ENCODE measurements at places on chromosomes 13 and 19.

DNA sequence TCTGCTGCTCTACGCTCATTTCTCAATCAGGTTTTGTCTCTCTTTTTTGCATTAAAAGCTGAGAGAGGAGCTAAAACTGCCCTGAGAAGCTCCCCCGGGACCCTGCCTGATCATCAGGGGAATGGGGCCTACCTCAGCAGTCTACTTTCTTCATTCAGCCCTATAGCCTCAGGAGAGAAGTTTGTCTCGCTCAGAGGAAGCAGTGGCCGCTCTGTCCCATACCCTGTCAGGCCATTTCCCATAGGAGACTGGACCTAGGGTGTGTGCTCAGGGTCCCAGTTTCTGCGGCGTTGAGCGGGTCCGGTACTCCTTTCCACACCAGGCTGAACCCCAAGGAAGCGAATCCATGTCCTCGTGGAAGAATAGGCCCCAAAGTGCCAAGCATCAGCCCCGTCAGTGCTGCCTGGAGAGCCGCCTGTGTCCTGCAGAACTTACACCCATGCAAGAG, 21.7 kb downstream of the UBE2L5 start:
- DNase-seq: no peak

DNA sequence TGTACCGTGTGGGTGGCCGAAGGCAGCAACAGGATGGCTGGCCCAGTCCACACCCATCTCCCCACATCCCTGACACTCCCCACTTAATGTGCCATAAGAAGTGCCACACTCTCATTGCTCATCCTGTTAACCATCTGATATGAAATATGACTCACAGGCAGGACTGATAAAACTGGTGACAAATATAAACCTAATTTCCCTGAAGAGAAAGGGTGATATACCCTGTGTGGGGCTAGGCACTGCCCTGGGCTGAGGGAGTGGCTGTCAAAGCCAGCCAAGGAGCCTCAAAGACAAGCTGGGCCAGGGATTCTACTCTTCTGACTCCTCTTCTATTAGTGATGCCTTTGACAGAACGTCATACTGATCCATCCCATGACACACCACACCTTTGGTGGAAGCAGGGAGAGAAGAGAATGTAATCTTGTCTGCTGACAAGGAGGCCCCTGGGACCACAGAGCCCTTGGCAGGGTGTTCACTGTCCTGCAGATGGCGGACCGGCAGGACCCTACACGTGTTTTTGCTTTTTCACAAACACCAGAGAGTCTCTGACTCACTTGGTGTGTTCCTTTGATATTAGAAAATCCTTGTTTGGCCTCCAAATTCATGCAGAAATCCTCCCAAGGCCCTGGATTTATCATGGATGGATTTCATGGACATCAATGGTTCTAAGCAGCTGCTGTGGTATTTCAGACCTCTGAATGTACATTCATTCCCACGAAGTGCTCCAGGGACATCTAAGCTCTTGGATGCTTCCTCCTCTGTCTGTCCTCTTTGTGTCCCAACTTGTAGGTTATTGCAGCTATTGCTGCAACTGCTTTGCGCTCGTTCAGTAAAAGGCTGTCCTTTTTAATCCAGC, 98.0 kb upstream of the WASF3 start:
- peak; percentile 54 for DNase-seq

DNA sequence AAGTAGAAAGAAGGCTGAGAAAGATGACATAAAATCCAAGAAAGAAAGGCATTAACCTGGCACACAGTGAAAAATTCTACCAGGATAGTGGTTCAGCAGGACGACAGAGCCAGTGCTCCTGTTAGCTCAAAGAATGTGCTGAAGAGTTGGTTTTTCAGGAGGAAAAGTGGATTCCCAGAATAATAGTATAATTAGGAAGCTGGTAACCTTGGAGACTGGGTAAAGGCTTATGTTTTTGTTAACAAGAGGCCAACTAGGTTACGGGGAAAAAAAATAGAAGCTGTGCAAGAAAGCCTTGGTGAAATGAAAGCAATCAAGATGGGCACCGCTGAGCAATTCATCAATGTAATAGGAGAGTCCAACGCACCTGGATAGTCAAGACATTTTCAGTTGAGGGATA, 54.7 kb downstream of the SLC15A1 start:
- DNase-seq: no peak

GRCh38 chr19:10112037-10112761, 706 bp downstream of the P2RY11 start:
- DNase-seq: no peak

- no peak for DNase-seq
These were observed 46.6 kb upstream of the SLC15A1 start for GRCh38 chr13:98798849-98799645.

- DNase-seq: no peak
These were observed 26.1 kb upstream of the CYP2A7 start for GRCh38 chr19:40907968-40908735.

GRCh38 chr19:17692566-17692965, 4.4 kb upstream of the UNC13A start:
- no peak for DNase-seq

DNA sequence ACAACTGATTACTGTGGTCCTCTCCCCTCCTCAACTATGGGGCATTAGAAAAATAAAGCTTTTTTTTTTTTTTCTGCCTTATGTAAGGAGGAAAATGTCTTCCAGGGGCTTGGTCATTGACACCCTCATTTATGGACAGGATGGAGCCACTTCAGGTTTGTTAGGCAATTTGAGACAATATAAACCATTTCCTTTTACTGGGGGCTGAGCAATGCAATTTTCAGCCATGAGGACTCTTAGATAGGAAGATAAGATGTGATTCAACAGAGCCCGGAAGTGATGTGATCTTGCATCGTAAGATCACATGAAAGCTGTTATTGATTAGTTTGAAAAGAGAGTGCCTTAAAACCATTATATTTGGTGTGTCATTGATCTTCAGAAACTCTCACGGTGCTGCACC, 210.8 kb downstream of the OXGR1 start:
- DNase-seq: no peak

- no peak for DNase-seq
These were observed 625.5 kb upstream of the MIR17HG start for GRCh38 chr13:90721937-90722336.

GRCh38 chr13:73341748-73342147, 282.9 kb downstream of the KLF5 start:
- DNase-seq: no peak

- peak; percentile 5 for DNase-seq
These were observed 753.9 kb downstream of the OLFM4 start for GRCh38 chr13:53782488-53782961.

GRCh38 chr13:46382224-46382623, 4.8 kb downstream of the RUBCNL start:
- DNase-seq: no peak

GRCh38 chr19:43511324-43511723, 6.8 kb upstream of the PHLDB3 start:
- DNase-seq: no peak

DNA sequence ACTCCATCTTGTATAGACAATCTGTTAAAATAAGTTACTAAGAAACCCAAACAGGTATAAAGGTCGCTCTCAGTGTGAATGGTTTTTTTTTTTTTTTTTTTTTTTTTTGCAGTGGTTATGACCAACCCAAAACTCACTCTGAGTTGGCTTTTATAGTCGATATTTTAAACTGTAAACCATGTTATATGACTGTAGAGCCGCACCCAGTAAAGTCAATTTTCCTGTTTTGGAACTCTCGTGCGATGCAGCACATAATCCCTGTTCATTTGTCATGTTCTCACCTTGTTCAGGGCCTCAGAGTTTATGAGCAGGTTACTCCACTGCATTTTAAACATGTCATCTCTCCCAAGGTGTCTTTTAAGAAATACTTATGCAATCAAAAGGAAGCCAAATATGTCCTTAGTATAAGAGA, 112.5 kb downstream of the KLF5 start:
- DNase-seq: no peak

GRCh38 chr13:66576381-66576780, 653.8 kb downstream of the PCDH9 start:
- no peak for DNase-seq

DNA sequence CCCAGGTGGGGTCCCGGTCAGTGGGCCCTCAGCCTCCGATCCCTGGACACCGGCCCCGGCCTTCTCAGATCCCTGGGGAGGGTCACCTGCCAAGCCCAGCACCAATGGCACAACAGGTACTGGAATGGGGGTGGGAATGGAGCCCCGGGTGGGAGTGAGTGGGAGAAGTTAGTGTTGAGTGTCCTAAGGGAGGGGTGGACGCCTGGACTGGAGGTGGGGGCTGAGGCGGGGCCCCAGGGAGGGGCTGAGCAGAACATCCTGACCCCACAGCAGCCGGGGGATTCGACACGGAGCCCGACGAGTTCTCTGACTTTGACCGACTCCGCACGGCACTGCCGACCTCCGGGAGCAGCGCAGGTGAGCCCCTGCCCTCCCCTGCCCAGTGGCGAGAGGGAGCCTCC, 17.7 kb downstream of the EPN1 start:
- DNase-seq: no peak

DNA sequence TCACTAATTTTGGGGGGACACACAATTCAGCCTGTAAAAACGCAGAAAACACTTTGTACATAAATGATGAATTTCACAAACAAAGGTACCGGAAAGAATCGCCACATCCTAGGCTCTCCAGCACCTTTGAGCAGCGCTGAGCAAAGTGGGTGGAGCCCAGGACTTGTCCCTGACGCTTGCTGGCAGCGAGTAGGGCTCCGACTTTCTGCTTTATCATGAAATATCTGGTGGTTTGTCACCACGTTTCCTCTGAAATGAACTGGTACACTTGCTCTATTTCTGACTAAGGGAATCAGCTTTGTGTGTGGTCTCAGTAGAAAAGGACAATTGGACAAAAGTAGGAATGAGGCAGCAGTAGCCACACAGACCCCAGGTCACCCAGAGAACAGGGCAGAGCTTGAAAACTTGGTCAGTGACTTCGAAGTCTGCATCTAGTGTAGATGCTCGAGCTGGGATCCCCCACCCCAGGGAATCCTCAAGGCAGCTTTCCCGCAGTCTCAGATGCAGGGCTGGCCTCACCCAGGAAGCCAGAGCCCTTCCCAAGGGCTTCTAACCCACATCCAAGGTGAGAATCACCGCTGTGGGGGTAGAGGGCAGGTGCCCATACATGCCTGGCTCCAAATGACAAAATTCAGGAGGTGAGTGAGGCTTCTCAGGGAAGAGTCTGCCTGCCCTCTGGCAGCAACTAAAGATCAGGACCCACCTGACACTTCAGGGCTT, 85.3 kb upstream of the SOX1 start:
- DNase-seq: no peak

- DNase-seq: no peak
These were observed 176.7 kb upstream of the RNF113B start for GRCh38 chr13:98353750-98354149.

GRCh38 chr13:100610391-100611347, 22.1 kb upstream of the GGACT start:
- no peak for DNase-seq

DNA sequence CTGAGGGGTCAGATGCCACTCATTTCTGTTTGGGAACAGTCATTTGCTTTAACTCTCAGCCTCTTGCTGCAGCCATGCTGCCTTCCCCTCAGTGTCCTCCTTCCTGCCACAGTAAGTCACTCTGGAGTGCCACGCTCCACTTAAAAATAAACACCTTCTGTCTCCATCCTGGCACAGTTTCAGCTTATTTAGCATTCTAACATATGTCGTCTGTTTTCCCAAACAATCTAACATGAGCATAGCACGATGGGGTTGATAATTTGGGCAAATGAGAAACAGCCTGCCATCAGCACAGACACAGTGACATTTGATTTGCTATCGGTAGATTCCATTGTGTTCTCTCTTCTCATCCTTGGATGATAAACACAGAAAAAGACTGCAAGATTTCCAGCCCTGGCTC, 768.6 kb downstream of the UQCRFS1 start:
- no peak for DNase-seq

DNA sequence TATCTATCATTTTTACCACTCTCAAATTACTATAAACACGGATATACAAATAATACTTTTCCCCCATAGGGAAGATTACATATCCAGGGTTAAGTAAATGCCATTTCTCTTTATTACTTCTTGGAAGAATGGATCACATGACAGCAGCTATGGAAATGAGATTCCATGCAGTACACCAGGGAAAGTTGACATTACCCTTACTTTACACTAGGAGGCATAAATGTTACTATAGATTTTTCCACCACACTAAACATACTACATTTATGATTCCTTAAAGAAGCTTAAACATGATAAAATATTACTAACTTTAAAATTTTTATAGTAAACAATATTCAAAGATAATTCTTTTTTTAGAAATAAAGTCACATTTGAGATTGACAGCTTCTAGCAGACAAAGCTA, 611.4 kb downstream of the PCDH9 start:
- DNase-seq: no peak

DNA sequence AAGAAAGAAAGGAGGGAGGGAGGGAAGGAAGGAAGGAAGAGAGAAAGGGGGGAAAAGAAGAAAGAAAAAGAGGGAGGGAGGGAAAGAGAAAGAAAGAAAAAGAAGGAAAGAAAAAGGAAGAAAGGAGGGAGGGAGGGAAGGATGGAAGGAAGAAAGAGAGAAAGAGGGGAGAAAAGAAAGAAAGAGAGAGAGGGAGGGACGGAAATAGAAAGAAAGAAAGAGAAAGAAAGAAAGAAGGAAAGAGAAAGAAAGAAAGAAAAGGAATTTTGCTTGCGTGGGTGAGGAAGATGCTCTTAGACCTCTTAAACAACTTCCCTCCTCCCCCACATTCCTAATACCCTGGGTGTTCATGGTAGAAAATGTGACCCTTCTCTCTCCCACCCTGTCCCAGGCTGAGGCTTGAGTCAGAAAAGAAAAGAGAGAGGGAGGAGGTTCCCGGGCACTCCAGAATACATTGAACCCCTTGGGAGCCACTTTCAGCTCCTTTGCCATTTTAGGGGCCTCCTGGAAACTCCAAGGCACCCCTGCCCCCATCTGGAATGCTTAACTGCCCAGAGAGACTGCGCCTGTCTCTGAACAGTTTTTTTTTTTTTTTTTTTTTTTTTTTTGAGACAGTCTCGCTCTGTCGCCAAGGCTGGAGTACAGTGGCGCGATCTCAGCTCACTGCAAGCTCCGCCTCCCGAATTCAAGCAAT, 9.2 kb upstream of the KANK3 start:
- DNase-seq: no peak

DNA sequence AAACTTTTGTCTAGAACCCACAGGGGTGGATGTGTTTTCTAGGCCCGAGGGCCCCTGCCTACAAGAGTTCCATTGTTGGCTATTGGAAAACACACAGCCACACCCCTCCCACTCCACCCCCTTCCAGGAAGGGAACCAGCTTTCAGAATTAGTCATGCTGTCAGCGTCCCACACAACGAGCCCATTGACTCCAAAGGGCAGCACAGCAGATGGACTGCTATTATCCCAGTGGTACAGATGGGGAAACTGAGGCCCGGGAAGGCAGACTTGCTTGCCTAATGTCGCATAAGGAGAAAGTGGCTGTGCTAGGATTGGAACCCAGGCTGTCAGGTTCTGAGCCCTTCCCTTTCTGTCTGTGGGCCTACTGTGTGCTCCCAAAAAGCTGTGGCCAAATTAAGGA, 8.1 kb upstream of the FXYD3 start:
- no peak for DNase-seq

GRCh38 chr13:70171151-70171550, 62.9 kb upstream of the KLHL1 start:
- no peak for DNase-seq

All from heart right ventricle (tissue), 16 donors.